ENCODE measurements at places on chromosomes 2 and 18. TPM values are rescaled to one million over a fixed set of nuclear protein-coding genes. Genes with fewer than 3 reads are reported as not detected.

Gene OSBPL6
- total RNA-seq = 5.2 TPM

Gene MOCOS
- 3.0 TPM for total RNA-seq

GRCh38 chr2:73946666-73947065 is 20.0 kb downstream of the DGUOK start:
- DNase-seq = no peak

GRCh38 chr18:9135081-9135911 is 1.3 kb upstream of the ANKRD12 start:
- no peak for DNase-seq

Gene STK39
- total RNA-seq = 35.0 TPM

GRCh38 chr2:74671479-74671878 is 17.4 kb downstream of the SEMA4F start:
- DNase-seq = peak; percentile 79

GRCh38 chr18:13872932-13873331 is 42.4 kb downstream of the MC2R start:
- no peak for DNase-seq

Gene ALPI
- not detected for total RNA-seq

DNA sequence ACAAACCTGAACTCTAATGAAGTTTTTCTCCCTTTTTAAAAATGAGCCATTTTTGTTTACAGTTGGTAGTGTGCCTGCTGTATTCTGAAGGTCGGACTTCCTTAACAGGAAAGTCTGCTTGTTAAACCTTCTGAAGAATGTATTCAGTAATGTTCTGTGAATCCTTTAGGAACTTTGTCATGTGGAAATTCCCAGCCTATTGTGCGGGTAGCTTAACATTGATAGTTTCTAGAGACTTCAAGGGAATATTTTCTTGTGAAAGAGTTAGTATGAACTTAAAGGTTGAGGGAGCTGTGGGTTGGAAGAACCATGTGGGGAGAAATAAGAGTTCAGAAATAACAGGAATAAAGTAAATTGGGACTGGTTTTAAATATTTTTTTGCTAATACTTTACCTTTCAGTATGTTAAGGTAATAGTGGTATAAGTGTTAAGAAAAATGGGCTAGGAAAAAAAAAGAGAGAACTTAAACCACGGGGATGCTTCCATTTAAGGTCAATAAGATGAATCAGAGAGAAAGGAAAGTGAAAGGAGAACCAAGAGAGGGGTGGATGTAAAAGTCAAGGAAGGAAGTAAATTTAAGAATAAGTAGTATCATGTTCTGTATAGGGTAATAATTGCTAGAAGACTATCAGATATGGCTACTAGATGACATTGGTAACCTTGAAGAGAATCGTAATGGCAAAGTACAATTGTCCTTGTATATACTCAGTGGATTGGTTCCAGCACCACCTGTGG is 90.5 kb downstream of the PMS1 start:
- no peak for DNase-seq

Gene TMEM247
- not detected for total RNA-seq

- peak; percentile 90 for DNase-seq
Observed at GRCh38 chr18:58186258-58186948, 142.4 kb downstream of the NEDD4L start.

Gene MAP2
- total RNA-seq = 1.0 TPM

DNA sequence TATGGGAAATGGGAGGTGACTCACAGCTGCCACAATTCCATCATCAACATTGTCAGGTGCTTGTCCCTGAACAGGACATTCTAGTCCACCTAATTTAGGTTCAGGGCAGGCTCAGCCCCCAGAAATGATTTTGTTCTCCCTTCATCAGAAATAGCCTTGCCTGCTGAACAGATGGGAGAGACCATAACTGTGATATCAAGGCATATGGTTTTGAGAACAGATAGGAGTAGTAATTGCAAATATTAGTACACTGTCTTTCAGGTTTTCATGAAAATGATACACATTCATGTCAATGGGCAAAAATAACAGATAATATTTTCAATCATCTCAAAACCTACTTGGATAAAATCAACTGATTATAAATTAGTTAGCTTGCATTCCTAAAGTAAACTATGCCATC is 316.5 kb downstream of the MBD2 start:
- DNase-seq = no peak

DNA sequence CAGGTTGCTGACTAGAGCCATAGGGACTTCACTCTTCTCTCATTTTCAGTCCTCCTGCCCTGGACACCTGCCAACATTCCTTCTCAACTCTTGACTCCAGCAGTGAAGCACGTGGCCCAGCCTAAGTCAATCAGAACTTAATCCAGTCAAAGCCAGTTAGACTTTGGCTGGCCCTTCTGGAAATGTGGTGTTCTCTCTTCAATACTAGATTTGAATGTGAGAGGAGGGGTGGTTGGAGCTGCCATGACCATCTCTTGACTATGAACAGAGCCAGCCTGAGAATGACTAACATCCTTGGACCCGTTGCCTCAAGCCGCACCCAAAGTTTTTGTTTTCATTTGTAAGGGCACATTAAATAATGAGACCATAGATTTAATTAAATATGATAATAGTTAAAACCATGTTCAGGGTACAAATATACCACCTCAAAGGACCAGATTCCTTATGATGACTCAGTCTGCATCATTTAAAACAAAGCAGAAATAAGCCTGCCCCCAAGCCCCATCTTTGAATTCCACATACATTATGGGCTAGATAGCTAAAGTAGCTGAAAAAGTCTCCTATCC is 49.7 kb upstream of the RASGRP3 start:
- peak; percentile 91 for DNase-seq

DNA sequence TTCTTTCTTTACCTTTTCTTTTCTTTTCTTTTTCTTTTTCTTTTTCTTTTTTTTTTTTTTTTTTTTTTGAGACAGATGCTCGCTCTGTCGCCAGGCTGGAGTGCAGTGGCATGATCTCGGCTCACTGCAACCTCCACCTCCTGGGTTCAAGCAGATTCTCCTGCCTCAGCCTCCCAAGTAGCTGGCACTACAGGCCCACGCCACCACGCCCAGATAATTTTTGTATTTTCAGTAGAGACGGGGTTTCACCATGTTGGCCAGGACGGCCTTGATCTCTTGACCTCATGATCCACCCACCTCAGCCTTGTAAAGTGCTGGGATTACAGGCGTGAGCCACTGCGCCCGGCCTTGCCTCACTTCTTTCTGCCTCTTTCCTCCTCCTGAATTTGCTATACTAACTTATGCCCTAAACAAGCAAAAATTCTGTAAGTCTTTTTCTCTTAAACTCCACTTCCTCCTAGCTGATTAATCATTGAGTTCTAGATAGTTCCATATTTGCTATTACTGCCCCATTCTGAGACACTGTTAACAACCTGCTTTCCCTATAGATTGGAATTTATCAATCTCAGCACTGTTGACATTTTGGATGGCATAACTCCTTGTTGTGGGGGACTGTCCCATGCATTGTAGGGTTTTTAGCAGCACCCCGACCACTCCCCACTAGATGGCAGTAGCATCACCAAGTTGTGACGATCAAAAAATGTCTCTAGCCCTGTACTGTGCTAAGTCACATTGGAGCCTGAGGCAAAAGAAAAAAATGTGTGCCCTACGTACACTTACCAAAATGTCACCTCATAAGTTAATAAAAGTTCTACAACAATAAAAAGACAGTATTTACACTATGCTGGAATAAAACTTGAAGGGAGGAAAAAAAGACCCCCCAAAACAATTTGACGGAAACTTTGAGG is 16.4 kb upstream of the THADA start:
- peak; percentile 74 for DNase-seq

DNA sequence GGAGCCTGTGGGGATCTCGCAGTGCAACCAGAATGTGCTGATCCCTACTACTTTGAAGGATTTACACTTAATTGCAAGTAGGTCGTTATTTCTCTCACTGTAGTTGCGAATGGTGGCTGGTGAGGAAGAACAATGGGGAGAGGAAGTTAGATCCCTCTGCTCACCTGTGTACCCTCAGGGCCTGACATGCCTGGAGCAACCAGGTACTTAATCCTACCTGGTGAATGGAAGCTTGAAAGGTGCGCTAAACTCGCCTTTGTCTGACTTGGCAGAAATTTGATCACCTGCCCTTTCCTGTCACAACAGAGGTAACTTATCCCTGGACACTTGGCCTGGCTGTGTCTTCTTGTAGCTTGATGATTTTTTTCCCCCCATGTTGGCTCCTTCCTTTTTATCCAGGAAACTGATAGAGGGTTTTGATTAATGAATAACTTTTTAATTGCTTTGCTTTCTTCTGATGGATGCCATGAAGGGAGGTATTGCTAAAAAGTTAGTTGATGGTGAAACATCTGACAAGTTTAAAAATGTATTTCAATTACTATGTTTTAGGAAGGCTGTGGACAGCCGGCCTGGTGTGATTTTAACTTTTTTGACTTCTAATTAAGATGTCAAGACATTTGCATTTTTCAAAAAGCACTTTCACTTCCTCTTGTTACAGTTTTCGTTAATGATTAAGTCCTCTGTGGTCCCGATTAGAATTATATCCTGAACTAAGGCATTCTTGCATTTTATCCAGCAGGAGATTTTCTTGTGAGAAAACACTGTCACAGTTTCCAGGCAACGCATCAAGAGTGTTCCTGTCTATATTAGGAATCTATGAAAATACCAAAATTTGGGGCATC is 9.2 kb downstream of the SGPP2 start:
- no peak for DNase-seq

- DNase-seq = no peak
Observed at GRCh38 chr2:16214861-16215260, 274.5 kb downstream of the MYCN start.

- no peak for DNase-seq
Observed at GRCh38 chr2:15647622-15648590, 56.2 kb downstream of the DDX1 start.

All from HFFc6 (cell line).